Activated naive CD4-positive, alpha-beta T cell treated with anti-CD3 and anti-CD28 coated beads, Interleukin-2, amount 50 U/mL, for 16 hours (primary cell): ENCODE measurements at places on chromosomes 6 and 20.

DNA sequence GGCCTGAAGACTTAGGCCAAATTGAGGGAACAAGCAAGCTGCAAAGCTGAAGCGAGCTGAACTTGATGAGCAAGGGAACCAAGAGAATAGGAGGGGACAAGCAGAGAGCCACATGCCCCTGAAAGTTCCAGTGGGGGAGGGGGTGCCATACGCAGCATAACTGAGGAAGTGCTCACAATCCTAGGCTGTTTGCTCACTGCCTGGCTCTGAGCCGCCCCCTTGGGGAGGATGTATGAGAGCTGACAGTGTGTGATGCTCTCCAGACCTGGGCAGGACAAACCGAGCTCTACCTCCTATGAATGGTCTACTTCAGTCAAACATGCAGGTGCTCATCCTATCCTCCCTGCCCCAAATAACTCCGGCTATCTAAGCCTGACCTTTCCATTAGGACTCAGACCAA, 52.1 kb downstream of the FAXC start:
- no peak for DNase-seq

GRCh38 chr20:43914311-43915210, at the start of gene TOX2:
TOX2 (plus strand) TSS chr20:43914852; CDS start chr20:43914892, 40 bp downstream.
- peak; percentile 50 for DNase-seq

- no peak for DNase-seq
Measured at GRCh38 chr6:68973066-68973465, 338.0 kb downstream of the ADGRB3 start.

DNA sequence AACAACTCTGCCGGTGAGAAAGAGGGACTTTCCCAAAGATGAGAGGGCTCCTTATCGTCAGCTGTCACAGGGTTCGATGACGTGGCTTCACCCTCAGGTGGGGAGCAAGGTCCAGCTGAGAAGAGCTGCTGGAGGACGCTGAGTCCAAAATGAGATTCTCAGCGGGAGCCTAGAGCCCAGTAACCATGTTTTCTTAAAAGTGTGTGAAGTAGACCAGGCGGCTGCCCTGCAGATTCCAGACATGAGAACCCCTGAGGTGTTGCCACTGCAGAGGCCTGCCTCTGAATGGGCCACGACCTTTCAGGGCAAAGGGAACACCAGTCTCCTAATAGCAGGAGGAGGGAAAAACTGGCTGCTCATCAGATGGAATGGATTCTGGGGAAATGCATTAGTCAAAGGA, 375.1 kb downstream of the BTBD9 start:
- no peak for DNase-seq

GRCh38 chr20:22863826-22864225, 171.3 kb upstream of the SSTR4 start:
- DNase-seq, result no peak

DNA sequence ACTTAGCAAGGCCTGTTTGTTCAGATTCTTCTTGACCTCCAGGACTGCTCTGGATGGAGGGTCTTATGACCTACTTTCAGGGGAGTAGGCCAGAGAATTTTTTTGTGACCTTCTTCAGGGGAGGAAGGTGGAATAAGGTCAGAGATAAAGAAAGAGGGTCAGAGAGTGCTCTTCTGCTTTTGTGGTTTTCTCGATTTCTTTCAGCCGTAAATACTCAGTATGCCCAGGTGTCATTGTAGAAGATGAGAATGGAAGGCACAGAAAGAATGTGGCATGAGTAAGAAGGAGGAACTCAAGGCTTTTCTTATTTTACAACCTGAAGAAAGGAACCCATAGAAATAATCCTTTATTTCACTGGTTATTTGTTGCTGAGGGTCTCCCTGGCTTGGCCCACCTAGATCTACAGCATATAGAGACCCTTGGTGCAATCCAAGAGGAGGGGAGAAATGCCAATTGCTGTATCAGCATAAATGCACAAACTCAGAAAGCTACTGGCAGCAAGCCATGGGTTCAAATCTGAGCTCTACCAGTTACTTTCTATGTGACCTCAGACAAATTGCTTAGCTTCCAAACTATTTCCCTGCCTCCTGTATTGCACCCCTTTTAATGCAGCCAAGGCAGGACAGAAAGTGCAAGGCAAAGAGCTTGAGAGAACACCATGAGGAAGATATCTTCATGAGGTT, 68.0 kb downstream of the OLIG3 start:
- no peak for DNase-seq

DNA sequence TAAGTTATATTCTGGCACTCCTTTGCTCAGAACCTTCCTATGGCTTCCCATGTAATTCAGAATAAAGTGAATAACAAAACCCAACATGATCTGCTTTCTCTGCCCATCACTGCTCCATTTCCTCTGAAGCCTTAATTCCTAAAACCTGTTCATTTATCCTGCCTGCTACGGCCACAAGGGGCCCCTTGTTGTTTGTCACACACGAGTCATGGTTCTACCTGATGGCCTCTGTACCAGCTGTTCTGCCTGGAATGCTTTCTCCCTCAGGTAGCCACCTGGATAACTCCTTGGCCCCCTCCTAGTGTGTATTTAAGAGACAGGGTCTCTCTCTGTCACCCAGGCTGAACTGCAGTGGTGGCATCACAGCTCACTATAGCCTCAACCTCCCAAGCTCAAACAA, 26.8 kb downstream of the ERGIC3 start:
- DNase-seq, result no peak

- DNase-seq, result no peak
Measured at GRCh38 chr6:144278659-144279314, 6.3 kb upstream of the UTRN start.

DNA sequence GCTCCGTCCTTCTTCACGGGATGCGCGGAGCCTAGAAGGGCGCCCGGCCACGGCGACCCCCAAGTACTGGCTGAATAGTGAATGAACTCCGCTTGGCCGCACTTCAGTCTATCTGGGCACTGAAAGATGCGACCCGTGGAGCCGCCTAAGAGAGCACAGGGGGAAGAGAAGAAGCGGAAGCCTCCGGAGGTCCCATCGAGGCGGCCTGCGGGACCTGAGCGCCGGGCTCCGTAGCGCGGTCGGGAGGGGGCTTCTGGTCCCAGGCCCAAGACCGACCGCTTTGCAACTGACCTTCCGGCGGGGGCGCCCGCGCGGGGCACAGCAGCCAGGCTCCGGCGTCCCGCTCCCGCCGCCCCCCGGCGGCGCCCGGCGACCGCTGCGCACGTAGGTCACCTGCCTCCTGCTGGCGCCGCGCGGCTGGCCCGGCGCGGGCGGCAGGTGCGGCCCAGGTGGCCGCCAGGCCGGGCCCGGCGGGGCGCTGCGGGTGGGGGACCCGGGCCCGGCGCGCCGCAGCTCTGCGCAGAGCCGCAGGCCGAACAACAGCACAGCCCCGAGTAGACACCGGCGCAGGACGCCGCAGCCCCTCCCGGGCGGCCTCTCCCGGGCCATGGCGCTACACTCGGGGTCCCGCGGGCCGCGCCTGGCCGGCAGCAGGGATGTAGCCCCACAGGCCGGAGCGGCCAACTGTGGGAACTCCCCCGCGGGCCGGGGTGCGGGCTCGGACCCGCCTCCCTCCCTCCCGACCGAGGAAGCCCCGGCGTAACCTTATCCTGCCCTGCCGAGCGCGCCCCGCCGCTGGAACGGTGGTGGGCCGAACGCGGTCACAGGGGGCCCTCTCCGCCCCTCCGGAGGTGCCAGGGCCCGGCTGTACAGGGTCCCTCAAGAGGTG, at the start of gene METTL24:
METTL24 (minus strand) TSS at position 686 of the 889 bp plus-strand sequence; CDS start at position 609, 77 bp downstream.
- DNase-seq, result no peak

GRCh38 chr6:3455147-3455568, 1.7 kb downstream of the SLC22A23 start:
- DNase-seq, result peak; percentile 61

- no peak for DNase-seq
Measured at GRCh38 chr20:35842361-35842760, 70.5 kb downstream of the PHF20 start.

DNA sequence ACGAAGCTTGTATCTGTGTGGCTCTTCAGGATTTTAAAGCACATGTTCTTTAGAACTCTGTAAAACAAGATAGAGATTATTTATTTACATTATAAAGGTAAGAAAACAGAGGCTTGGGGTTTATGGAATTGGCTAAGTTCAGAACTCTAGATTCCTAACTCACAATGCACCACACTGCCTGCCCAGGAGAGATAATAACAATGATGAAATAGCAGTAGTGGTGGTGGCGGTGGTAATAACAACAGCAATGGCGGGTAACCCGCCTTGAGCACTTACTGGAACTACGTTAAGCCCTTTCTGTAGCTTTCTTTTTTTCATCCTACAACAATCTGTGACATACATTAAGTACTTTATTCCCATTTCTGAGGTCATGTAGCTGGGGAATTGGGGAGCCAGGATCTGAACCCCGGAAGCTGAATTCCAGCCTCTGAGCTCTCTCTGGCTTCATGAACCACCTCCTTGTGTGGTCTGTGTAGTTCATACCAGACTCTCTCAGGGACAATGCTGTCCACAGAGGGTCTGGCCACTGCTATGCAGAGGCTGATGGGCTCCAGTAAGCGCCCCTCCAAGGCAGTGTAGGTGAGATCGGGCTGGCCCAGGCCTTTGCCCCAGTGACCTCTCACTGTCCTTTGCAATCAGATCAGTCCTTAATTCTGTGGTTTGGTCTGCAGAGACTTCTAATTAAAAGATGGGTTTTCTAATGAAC, 260.9 kb downstream of the SLC24A3 start:
- DNase-seq, result no peak

- no peak for DNase-seq
Measured at GRCh38 chr6:43054206-43054943, 724 bp upstream of the CUL7 start.

DNA sequence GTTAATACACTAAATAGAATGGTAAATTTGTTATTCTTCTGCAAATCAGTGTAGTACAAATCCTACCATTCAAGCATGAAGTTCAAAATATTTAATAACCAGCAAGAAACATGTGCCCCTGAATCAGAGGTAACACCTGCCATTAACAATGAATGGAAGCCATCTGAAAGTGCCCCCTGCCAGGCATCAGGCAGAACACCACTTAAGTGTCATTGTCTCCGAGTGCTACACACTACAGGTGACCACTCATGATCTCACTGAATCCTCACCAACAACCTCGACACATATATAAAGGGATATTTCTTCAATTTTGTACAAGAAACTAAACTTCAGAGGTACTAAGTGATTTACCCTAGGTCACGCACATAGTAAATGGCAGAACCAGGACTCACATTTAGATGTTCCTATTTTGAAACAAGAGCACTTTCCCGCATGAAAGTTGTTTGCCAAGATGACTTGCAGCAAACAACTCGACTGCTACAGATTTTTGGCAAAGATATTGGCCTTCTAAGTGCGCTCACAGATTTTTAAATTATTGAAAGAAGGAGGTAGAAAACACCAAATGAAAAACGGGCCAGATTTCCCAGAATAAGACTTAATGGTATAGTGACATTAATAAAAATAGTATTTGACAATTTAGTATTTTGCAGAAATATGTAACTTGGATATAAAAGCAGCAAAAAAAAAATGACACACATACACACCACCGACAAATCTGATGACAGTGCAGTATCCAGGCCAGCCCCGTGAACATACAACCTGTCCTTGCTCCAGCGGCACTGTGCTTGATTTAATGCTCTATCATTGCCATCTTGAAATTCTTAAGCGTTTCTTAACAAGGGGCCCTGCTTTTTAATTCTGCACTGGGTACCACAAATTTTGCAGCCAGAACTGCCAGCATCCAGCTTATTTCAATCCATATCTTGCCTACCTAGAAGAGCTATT, 274.5 kb downstream of the ALDH8A1 start:
- DNase-seq, result no peak

DNA sequence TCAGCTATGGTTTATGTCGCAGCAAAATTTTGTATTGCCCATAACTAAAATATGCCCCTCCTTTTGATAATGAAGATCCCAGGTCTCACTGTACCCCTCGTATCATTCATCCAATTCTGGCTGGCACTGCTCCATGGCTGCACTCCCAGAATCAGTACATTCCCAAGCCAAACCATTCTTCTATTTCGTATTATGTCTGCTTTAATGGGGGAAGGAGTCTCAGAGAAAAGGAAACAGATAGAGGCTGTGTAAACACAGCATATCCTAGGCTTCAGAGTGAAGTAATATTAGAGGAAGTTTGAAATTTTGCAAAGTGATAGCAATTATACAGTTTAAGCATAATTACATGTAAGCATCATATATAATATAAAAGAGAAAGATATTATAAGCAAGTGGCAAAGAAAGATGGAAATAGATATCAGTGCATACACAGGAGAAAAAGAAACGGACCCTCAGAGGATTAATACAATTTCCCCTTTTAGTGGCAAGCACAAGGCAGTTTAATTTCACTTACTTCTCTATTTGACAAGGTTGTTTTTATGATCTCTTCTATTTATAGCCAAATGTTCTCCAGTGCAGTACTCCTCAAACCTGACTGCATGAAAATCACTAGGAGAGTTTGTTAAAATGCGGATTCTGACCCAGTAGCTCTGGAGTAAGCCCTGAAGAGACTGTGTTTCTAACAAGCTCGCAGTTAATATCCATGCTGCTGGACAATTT, 56.5 kb upstream of the TENT5A start:
- DNase-seq, result no peak

- DNase-seq, result no peak
Measured at GRCh38 chr20:4195499-4195898, 180.1 kb upstream of the RNF24 start.

GRCh38 chr6:135235716-135236115, 54.6 kb downstream of the MYB start:
- no peak for DNase-seq

DNA sequence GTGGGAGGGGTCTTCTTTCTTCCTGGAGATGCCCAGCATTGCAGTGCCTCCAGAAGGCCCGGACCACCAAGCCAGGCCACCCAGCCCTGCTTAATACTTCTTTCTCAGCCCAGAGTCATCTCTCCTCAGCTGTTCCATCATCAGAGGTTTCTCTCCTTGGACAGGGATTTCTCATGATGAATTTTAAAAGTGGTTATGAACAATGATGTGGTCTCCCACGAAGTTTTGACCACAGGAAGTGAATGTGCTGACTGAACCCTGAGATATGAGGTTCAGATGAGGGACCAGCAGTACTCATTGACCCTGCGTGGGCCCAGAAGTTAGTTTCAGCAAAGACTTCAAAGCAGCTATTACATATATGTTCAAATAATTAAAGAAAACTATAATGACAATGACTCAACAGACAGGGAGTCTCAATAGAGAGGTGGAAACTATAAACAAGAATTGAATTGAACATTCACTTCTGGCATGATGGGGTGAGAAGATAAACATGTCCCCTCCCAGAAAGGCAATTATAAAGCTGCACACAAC, 114.5 kb upstream of the SLC22A16 start:
- DNase-seq, result no peak

GRCh38 chr20:11853359-11853758, 64.3 kb upstream of the BTBD3 start:
- DNase-seq, result no peak
